ENCODE measurements at places on chromosomes 16 and 17. TPM values are rescaled to one million over a fixed set of nuclear protein-coding genes. Genes with fewer than 3 reads are reported as not detected.

KCNG4 gene
- not detected for total RNA-seq

RNPS1 gene
- 84.9 TPM for total RNA-seq

ZNF778 gene
- 5.7 TPM for total RNA-seq

CETP gene
- total RNA-seq, result 61.5 TPM

KRT33A gene
- not detected for total RNA-seq

KRTAP17-1 gene
- total RNA-seq, result not detected

- no peak for DNase-seq
Measured at GRCh38 chr17:49977463-49978389, 8.7 kb downstream of the DLX4 start.

- no peak for DNase-seq
Measured at GRCh38 chr17:45313996-45314740, 2.7 kb downstream of the MAP3K14 start.

DNA sequence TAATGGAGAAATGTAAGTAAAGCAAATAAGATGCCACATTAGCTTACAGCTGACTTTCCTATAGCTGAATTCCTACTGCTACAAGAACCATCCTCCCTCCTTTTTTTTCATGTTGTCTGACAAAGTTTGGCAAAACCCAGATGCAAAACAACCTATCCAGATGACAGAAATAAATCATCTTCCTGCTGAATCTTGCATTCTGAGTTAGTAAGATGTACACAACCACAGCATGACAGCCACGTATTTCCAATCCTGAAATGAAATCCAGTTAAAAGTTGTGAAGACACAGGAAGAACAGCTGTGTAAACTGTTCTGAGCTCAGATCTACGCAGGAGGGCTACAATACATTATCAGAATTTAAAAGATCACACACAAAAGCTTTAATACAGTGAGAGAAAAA lies 5.1 kb upstream of the DHX33 start:
- no peak for DNase-seq

- DNase-seq, result peak; percentile 32
Measured at GRCh38 chr17:40818733-40819527, 3.5 kb downstream of the KRT10 start.

DNA sequence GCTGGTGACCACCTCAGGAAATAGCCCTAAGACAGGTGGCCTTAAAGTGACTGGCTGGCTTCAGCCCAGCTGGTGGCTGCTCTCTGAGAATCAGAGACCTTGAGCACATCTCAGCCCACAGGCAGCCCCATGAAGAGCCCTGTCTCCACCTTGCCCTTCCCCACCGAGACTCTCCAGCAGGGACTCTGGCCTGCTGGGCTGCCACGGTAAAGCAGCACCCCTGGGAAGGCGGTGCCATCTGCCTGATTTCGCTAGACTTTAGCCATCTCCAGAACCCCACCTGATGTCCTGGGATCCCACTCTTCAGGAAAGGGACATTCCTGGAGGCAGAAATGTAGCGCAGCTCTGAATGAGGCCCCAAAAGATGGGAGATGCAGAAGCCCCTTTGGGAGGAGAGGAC lies 45.2 kb upstream of the LGALS9 start:
- DNase-seq, result no peak

GRCh38 chr16:71537643-71538042 lies 11.4 kb downstream of the CHST4 start:
- DNase-seq, result no peak

DNA sequence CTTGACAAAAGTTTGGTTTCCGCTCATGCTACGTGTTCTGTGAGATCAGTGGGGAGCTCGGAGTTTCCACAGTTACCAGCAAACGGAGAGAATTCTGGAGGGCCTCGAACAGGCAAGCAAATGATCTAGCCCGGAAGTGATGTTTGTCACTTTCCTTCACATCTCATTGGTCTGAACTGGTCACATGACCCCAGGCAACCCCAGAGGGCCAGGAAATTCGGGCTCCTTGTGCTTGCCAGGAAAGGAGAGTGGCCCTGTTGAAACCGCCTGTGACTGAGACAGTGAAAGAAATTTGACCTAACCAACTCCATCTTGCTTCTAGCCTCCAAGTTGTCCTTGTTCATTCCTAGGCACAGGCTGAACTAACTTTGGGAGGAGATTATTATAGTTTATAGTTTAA lies 23.0 kb downstream of the SPPL2C start:
- no peak for DNase-seq

DNA sequence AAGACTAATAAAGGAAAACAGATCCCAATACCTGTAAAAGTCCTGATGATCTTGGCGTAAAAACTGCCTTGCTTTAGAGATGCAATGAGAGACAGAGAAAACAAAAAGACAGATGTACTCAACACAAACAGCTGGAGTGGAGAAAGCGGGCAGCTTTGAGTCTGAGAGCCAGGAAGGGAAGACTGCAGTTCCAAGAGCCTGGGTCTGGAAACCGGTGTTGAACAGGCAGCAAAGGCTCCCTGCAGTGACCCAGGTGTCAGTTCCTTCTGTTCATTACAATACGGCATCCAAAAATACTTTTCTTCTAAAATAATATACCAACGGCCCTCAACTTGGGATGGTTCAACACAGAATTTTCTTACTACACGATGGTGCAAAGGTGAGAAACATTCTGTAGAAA lies 29.6 kb downstream of the VPS53 start:
- no peak for DNase-seq

DNA sequence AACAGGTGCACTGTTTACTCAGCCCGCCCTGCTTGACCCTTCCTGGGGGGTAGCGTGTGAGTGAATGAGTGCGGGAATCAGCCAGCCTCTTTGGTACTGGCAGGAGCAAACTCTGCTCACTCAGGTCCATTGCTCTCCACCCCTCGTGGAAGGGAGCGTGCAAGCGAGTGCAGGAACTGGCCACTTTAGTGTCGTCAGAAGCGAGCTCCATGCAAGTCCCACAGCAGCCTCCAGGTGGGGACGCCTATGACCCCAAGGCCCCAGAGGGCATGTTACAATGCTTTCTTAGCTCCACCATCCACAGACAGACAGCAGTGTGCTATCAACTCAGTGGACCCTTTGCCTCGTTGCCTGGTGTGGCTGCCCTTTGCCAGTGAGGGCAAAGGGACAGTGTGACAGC lies 1025.1 kb upstream of the CDH8 start:
- no peak for DNase-seq

DNA sequence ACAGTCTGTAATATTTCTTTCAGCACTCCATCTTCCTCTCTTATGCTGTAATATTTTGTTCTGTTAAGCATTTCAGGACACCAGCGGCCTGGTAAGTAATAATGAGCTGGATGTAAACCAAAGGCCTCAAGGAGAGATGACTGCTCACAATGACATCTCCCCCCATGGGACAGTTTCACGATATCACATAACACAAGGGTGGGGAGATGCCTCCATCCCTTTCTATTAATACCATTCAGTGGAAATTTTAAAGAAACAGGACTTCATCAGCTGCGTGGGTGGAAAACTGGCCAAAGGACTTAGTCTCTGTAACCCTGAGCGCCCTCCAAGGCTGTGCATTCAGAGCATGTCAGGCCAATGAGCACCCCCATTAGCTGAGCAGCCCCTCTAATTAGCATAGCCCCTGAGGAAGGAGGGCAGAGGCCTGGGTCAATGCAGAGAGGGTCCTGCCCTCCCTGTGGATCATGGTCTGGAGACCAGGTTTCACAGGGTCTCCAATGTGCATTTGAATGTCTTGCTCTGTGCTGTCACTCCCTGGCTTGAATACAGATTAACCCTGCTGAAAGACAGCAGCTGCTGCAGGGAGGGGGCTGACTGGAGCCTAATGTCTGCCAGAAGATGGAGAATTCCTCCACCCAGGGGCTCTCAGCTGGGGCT lies 156.4 kb downstream of the HS3ST2 start:
- DNase-seq, result no peak

GRCh38 chr17:31629696-31630470 lies 229.2 kb downstream of the COPRS start:
- no peak for DNase-seq

DNA sequence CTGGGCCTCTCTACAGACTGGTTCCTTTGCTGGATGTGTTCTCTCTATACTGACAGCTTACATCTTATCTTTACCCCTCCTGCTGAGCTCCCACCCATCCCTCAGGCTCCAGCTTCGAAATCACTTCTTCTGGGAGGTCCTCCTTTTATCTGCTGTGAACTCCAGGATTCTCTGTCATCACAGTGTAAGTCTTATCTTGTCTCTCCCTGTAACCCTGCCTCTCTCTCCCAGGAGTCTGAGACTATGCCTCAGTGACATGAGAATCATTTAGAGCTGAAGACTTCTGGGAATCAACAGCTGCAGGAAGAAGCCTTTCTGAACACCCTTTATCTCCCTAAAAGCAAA lies 148.1 kb upstream of the HS3ST3A1 start:
- no peak for DNase-seq

DNA sequence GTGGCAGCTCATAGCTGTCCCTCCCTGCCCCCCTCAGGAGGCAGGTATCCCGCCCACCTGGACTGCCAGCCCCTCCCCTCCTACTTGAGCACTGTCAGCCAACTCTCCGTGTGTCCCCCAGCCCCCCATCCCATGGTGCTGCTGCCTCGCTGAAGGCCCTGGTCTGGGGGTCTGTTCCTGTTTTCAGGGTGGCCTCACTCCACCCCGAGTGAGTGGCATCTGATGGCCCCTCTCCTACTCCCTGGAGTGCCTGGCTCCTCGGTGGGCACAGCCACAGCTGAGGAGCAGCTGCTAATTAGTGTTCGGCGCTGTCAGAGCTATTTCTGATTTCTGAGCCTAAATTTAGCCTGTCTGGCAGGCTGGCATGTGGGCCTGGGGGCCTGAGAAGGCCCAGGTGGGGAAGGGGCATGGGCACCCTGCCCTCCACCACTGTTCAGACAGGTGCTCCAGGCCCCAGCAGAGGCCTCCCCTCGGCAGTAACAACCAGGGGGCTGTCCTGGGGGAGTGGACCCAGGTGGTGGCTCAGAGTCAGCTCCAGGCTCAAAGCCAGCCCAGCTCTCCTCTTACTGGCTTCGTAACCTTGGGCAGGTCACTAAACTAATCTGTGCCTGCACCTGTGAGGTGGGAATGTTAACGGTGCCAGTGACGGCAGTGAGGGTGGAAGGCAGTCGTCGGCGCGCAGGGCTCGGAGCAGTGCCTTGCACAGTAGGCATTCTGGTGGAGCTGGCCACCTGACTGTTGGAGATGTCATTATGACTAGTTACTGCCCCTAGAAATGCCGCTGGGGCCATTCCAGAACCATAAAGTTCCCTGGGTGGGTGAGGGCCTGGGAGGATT lies 6.5 kb downstream of the FMNL1 start:
- no peak for DNase-seq

GRCh38 chr16:77049577-77049976 lies 141.4 kb upstream of the MON1B start:
- DNase-seq, result no peak

GRCh38 chr17:16912021-16912962 lies 59.6 kb downstream of the TNFRSF13B start:
- no peak for DNase-seq

DNA sequence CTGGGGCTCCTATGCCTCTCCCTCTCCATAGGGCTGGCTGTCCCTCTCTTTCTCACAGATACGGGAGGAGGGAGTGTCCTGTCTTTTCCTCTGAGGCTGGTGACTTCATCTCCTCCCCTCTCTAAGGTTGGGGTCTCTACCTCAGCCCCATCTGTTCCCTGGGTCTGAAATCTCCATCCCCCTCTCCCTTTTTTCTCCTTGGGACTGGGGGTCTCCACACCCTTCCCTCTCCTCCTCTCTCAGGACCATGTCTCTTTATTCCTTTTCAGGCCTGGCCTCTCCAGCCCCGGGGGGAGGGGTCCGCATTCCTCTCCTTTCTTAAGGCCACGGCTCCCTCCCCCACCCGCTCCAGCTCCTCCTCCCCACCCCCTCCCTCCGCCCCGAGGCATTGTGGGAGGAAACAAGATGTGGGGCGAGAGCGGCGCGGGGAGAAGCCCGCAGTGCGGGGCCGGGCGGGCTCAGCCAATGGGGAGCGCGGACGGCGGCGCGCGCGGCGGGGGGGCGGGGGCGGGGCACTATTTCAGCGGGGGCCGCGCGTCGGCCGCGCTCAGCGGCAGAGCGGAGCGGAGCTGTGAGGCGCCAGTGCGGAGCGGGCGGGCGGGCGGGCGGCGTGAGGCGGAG lies at the start of gene DYNLL2:
TSS of gene DYNLL2 (plus strand) at position 550 of the 621 bp plus-strand sequence. CDS start 3,672 bp downstream, outside the sequence.
- DNase-seq, result peak; percentile 76

- no peak for DNase-seq
Measured at GRCh38 chr17:29263916-29264315, 17.3 kb downstream of the CRYBA1 start.

DNA sequence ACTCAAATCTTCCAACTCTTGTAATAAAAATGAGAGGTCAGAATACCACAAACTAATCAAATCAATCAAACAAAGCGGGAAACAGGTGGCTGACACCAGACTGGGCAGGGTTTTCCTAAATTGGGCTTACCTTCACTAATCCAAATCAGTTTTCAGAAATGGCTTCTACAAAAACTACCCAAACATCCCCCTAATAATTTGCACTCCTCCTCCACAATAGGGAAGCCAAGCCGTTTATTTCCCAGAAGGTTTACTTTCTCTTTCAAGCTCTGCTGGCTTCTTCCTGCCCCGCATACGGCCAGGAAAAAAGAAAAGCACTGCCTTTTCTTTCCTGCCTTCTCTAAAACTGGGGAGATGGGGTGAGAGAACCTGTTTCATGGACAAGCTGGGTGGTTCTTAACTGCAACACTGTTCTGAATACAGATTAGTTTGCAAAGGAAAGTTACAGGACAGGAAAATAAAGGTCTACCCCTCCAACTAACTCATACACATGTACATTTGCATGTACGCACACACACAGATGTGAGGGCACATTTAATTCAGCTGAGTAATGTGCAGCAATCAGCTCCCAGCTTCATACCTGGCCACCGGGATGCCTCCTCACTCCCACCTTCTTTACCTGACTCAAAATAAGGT lies 9.2 kb downstream of the STAT3 start:
- no peak for DNase-seq

DNA sequence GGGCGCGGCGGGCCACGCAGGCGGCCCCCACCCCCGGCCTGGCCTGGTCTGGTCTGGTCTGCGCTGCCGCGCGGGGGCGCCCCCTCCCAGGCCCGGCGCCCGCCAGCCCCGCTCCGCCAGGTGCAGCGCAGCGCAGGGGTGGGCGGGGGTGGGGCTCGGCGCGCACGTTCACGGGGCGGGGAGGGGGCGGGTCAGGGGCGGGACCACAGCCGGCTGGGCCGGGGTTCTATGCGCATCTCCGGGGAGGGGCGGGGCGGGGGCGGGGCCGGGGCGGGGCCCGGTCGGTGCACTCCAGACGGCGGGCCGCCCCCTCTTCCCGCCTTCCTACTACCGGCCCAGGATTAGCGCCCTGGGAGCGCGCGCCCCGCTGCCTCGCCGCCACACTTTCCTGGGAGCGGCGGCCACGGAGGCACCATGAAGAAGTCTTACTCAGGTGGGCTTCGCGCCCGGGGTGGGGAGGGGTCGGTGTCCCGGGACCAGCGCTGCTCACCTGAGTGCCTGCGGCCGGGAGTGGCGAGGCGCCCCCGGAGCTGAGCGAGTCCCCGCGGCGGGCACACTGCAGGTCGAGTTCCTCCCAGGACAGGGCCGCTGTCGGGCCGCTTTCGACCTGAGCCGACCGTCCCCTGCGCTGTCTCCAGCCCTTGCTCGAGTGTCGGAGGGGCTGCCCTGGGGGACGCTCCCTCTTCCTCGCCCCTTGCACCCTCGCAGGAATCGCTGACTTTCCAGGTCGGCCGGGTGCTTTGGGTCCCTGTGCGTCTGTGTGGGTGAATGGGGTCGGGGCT lies 140.5 kb downstream of the SEC14L1 start:
- DNase-seq, result no peak

- DNase-seq, result no peak
Measured at GRCh38 chr16:4179763-4180260, 62.1 kb downstream of the SRL start.

Measured in omental fat pad (tissue), 4 donors.